ENCODE measurements at places on chromosomes 5 and 9.

DNA sequence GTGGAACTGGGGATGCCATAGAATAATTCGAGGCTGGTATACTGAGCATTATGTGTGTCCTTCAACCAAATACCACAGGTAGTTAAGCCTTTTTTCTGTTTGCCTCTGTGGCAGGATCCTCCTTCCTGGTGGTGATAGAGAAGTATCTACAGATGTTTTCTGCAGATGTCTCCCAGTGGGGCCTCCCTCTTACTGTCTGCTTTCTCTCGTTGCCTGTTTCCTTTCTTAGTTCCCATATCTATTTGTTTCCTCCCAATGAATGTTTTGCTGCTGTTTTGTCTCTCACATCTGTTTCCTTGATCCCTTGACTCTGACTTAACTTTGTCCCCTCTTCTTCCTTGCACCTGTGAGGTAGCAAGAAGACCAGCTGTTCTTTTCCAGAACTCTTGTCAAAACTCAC is 130.9 kb upstream of the NUDT12 start:
- no peak for DNase-seq

DNA sequence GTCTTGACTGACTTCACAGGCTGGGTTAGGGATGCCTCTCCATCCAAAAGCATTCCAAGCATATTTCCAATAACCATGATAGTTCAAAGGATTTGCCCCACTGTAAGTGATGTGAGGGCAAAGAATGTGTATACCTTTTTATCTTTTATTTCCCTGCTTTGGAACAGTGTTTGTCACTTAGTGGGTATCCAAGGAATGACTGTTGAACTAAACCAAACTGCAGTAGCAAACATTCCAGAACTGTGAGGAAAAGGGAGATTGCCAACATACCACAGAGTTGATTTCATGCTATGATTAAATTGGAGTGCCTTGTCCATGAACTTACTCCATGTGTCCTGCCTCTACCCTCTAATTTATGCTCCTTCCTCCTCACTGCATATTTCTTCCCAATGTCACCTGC is 400.0 kb downstream of the KIAA0825 start:
- no peak for DNase-seq

GRCh38 chr9:122354536-122355199 is 16.2 kb upstream of the PTGS1 start:
- no peak for DNase-seq

DNA sequence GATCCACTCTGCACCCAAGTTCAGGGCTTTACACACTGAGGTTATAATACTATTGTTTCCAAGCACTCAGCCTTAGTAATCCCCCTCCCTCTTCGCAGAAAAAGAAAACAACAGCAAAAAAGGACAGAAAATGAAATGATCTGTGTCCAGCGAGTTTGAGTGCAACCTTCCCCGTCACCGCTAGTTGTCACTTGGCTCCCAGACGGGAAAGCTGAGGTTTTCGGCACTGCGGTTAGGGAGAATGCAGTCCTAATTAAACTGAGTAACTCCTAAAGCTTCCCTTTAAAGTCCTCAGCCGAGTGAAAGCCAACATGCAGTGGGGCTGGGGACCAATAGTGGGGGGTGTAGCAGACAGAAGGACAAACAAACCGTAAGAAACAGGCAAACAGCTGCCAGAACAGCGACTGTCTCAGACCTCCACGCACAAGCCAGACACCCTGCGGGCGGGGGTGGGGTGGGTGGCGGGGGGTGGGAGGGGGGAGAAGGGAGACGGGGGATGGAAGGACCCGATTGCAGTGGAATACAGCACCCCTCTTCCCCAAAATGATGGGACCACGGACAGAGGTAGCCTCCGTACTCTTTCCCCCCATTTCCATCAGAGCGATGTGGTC is 680 bp downstream of the GLRA1 start:
- DNase-seq, result no peak

DNA sequence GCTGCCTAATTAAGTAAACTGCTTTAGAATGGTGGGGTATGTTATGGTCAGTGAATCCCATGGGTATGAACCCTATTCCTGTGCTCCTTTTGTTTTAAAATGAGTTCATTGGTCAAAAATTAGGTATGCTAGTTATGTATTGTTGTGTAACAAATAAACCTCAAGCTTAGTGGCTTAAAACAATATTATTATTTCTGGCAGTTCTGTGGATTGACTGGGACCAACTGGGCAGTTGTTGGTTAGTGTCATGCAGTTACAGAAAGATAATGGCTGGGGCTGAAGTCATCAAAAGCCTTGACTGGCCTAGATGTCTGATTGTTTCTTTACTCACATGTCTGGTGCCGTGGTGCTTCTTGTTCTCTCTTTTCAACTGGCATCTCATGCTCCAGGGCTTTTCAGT is 8.9 kb upstream of the PTAR1 start:
- DNase-seq, result no peak

DNA sequence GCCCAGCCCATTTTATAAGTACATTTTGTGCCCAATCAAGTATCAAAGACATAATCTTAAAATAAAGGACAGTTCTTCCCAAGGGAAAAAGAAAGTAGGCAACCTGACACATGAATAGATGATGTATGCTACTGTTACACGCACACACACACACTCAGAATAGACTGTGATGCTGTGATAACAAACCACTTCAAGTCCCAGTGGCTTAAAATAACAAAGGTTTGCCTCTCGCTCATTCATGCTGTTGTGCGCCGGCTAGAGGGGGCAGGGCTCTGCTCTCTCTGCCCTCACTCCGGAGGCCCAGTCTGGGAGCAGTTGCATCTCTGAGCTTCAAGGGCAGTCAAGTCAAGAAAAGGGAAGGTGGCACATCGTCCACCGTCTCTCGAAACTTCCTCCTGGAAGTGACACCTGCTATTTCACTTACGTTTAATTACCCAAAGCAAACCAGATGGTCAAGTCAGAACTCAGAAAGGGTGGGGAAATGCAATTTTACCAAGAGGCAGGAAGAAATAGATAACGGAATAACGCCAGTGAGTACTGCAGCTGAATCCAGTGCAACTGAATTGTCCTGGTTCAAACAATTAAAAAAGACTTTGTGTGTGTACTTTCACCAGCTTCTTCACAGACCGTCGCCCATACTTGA is 43.3 kb downstream of the ANKRD33B start:
- no peak for DNase-seq

All from stimulated activated CD4-positive, alpha-beta T cell treated with anti-CD3 and anti-CD28 coated beads, Interleukin-12 subunit alpha, Interleukin-12 subunit beta, amount 100 ng/mL, for 24 hours (primary cell).